Naive thymus-derived CD8-positive, alpha-beta T cell (primary cell): ENCODE measurements at places on chromosomes 16 and 17. TPM values are rescaled to one million over a fixed set of nuclear protein-coding genes. Genes with fewer than 3 reads are reported as not detected.

- DNase-seq = no peak
These were observed 32.4 kb upstream of the NOL11 start for GRCh38 chr17:67685351-67685750.

DNA sequence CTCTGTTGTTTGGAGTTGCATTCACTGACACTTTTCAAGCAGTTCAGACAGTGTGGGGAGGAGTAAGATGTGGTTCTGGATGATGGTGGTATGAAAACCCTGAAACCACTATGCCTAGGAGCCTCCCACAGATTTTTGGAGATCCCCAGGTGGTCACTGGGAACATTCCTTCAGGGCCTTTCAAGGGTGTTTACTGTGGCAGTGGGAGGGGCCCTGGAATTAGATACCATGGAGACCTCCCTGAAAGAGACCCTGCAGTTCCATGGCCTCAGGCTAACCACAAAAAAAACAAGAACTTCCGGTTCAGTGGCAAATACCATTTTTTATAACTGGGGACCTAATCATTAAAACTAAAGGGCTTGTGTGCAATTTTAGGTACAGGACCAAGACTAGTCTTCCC, 79.9 kb downstream of the TMEM100 start:
- DNase-seq = no peak

- DNase-seq = peak; percentile 68
These were observed 1.6 kb downstream of the MRM1 start for GRCh38 chr17:36602924-36603384.

SEPTIN12 gene
- not detected for total RNA-seq

PRMT7 gene
- total RNA-seq = 110 TPM

DNA sequence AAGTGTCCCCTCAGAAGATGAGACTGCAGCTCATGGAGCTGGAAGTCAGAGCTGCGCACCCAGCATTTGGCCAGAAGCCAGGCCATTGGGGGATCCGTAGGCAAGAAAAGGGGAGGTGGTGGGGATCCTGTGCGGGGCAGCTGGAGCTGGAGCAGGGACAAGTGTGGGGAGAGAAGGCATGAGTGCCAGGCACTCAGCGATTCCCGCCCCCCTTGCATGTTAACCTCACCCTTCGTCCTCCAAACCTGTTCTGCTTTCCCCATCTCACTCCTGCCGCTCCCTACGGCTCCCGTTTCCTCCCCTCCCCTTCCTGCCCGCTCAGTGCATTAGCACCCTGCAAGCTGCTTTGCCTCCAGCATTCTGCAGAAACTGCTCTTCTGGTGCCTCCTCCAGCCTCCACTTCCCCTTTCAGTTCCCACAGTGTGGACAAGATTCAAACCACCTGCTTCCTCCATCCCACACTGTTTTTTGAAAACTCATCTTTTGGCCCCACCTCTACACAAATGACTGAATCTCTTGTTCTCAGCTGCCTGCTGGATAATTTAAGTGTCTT, 5.6 kb downstream of the ALOX15 start:
- DNase-seq = no peak

DNA sequence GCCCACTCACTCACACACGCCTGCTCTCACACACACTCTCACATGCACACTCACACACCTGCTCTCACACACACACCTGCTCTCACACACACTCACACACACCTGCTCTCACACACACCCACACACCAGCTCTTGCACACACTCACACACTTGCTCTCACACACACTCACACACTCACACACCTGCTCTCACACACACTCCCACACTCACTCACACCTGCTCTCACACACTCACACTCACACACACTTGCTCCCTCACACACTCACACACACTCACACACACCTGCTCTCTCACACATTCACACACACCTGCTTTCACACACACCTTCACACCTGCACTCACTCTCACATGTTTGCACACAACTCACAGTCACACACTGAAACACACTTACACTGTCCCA, 4.0 kb downstream of the CD300H start:
- DNase-seq = no peak

CMTM2 gene
- not detected for total RNA-seq

DNA sequence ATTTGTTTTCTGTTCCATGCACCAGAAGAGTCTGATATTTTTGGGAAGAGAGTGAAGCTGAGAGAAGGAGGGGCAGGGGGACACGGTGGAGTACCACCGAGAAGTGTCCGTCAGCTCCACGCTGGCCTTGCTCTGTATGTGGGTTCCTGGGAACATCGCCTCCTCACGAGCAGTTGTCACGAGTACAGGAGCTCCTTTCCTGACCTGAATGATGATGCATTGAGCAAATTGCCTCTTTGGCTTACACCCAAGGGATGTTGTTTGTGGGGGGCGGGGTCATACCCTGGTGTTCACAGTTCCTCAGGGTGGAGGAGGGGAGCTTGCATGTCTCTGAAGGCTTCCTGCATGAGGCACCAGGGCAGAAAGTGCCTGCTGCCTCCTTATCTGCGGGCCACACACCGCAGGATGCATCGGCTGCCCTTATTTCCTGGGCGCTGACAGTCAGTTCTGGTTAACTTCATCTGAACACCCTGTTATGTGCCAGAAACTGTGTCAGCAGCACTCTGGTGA, 36.2 kb downstream of the RGS9 start:
- peak; percentile 35 for DNase-seq

GRCh38 chr17:50093246-50093645, 1.9 kb upstream of the PDK2 start:
- no peak for DNase-seq

DNA sequence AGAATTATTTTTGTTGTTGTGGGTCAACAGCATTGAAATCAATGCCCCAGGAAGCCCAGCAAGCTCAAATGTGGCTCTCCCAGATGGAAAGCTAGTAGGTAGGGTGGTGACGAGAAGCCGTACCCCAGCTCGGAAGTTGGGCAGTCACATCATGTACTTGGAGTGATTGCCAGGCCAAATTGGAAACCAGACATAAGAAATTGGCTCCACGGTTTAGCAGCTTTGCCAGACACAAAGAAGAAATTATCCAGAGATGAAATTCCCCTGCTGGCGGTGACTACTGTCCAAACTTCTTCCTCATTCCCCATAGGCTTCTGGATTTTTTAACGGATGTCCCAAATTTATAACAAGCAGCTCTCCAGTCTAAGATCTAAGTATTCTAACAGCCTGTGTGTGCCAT, 95.9 kb downstream of the OR1D5 start:
- DNase-seq = no peak

DNA sequence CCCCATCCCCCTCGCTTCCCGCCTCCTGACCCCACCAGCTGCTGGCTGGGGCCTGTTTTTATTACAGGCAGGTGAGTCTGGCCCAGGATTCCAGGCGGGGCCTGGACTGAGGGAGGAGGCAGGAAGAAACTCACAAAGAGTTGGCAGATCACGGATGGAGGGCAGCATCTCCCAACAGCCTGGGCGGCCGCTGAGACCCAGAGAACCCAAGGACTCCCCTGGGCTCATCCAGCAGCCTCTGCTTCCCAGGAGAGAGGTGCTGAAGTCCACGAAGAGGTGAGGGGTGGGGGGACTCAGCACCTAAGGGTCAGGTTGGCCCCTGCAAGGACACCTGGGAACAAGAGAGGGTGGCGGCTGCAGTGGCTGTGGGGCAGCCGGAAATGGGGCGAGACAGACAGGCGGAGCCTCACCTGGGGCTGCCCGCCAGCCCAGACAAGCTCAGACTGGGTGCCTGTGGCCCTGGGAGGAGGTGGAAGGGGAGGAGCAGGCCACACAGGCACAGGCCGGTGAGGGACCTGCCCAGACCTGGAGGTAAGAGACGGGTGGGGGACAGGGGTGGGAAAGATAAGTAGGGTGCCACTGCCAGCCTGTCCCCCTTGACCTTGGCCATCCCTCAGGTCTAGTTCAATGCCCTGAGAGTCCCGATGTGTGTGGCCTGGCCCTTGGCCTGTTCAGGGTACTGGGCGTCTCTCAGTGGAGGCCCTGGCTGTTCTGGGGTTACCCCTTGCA, 8.7 kb upstream of the ADGRG1 start:
- no peak for DNase-seq

GRCh38 chr17:57506774-57507127, 238.3 kb downstream of the CCDC182 start:
- no peak for DNase-seq

TBC1D3E gene
- not detected for total RNA-seq

- DNase-seq = peak; percentile 70
These were observed 2.9 kb downstream of the UNC119 start for GRCh38 chr17:28549236-28550132.

- DNase-seq = no peak
These were observed 27.5 kb upstream of the NKD1 start for GRCh38 chr16:50520451-50521245.

KRTAP1-5 gene
- total RNA-seq = not detected

- no peak for DNase-seq
These were observed 587 bp downstream of the MMP2 start for GRCh38 chr16:55479430-55480140.

DNA sequence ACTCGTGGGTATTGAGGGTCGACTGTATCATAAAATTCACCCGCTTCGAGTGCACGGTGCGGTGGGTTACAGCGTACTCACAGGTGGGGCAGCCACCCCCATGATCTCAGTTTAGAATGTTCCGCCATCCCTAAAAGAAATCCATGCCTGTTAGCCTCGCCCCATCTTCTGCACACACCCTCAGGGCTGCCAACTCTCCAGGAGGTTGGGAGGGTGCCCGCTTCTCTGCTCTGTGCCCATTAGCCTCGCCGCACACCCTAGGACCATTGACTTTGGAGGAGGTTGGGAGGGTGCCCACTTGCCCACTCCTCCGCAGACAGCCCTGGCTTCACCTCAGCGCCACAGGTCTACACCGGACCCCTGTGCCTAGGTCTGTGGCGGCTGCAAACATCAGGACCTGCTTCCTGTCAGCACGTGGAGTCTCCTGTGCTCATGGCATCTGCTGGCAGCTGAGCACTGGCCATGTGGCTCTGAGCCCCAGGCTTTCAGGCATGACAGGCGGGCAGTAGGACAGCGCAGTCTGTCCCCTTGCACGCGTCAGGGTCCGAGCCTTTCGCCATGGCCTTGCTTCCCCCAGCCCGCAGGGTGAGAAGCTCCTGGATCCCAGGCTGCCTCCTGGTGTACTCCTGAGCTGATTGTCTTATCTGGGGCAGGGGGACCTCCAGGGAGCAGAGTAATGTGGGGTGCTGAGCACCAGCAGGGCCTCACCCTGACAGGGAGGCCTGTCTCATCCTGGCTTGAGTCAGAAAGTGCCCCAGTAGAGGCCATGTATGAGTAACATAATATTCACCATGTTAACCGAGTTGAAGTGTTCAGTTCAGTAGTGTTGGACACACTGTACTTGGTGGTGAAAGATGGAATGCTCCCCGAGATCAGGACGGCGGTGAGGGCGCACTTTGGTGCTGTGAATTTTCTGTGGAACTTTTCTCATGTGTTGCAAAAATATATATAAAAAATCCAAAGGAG, 21.9 kb downstream of the NME3 start:
- no peak for DNase-seq

DNA sequence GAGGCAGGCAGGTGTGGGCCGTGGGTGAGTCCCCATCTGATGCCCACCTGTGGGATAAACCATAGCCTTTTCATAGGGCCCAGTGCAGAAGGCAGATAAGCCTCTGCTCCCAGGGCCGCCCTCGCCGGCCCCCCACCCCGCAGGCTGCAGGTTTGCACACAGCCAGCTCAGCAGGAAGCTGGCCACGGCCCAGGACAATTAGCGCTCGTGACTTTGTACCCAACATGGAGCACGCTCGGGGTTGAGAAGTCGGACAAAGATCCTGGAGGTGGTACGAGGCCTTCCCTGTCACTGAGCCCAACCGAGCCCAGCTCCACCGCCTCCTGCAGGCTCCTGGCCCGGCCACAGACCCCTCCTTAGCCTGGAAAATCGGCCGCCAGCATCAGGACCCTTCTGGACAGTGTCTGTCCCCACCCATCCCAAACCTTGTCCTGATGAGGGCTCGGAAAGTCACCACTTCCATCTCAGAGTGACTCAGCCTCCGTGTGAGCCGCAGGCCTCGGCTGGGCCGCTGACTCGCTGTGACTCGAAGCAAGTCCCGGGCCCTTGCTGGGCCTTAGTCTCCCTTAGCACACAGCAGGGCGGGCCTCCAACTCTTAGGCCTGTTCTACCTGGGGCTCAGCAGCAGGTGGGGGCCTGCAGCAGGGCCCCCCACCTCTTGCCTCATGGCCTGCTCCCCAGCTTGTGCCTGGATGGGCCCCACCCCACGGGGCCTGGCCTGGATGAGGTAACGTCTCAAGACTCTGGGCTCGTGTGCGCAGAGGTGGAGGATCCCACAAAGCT, 22.7 kb downstream of the FAM83G start:
- no peak for DNase-seq

- no peak for DNase-seq
These were observed 27.9 kb upstream of the C16orf95 start for GRCh38 chr16:87344931-87345631.

KIFC3 gene
- total RNA-seq = 0.36 TPM

DNA sequence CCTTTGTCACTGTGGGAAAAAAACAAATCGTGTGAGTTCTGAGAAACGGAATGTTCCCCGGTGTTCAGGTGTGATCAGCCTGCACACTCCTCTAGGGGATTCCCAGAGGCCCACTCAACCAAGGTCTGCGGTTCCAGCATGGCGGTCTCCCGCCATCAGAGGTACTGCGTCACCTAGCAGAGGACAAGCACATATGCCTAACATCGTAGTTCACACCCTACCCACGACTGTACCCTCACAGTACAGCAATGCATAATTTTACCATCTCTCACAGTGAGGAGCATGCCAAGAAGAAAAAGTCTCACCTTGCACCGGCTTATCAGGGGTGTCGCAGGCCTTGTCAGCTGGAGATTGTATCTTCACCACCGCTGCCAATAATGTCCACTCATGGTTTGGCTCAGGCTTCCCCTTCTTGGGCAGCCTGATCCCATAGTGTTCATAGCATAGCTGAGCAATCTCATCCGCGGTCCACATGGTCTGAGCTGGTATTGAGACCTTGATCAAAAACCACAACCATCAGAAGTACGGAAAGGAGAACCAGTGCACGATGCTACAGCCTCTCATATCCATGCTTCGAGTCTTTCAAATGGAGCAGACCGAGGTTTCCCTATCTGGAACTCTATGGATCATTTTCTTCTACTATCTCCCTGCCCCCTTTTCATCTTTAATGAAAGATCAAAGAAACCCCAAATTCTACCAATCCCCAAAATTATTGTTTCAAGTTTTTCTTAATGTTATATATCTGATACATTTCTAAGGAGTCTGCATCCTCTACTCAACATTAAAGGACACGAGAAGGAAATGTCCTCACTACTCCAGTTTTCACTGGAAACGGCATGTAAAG, 2.5 kb downstream of the ADAT1 start:
- no peak for DNase-seq

GLIS2 gene
- total RNA-seq = 0.10 TPM

GRCh38 chr16:81797443-81797842, 18.4 kb downstream of the PLCG2 start:
- no peak for DNase-seq

- no peak for DNase-seq
These were observed 4.4 kb downstream of the SMURF2 start for GRCh38 chr17:64657610-64658125.

DNA sequence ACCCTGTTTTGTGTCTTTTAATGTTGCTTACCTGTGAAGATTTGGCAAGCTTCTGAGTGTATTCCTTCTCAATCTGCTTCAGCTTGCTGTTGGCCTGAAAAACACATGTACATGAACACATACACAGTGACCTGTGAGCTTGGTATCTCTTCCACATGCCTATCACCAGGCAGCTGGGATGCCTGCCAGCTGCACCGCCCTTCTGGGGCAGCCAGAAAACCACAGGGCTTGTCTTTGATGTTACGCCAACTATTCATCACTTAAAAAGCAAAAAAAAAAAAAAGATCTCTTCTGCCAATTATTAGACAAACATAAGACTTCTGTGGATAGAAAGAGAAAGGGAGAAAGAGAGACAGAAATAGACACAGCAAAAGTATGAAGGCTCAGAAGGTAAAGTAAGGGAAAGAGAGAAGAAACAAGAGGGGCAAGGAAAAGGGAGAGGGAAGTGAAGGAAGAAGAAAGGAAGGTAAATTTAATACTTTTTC, 189.2 kb upstream of the AXIN2 start:
- DNase-seq = peak; percentile 55
